ENCODE measurements at places on chromosomes 1 and 21.

- DNase-seq: peak; percentile 90
Observed at GRCh38 chr1:38029081-38029681, 16.6 kb downstream of the UTP11 start.

DNA sequence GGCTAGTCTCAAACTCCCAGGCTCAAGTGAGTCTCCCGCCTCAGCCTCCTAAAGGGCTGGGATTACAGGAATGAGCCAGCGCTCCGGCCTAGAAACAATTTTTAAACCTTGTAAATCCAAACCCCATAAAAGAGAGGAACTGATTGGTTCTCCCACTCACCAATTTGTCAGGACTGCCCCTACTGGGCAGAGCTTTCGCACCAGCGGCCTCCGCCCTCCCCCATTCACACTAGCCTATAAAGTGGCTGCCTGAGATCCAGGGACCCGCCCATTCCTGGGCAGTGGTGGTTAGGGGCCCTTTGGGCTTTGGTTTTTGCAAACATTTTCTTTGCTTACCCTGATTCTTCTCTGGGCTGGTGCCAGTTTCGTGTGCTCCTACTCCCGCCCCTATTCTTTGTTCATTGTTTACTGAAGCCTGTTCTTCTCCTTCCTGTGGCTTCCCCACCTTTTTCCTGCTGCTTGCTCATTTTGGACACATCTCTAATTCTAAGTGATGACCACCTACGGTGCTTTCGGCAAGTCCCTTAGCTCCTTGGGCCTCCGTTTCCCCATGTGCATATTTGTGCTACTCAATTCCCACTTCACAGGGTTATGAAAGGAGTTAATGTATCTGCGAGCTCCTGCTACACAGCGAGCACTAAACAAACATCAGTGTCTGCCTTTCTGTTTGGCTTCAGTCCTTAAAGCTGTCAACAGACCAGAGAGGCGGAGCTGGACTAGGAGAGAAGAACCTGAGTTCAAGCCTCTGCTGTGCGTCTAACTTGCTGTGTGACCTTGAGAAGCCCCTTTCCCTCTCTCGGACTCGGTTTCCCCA lies 39.8 kb upstream of the CLIC4 start:
- peak; percentile 90 for DNase-seq

DNA sequence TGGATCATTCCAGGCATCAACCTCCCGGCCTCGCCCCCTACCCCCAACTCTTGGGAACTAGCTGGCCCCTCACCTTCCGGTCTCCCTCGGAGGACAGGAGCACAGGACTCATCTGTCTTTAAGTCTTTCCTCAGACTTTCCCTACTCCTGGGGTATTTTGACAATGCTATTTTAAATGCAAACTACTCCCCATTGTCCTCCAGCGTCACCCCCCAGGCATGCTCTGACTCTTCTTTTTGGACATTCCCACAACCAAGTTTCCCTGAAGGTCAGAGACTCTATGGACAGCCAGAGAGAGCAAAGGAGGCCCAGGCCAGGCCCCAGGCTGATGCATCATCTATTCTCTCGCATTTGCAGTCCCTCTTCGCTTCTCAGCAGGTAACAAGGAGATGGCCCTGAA lies 424.3 kb downstream of the PCP4 start:
- no peak for DNase-seq

DNA sequence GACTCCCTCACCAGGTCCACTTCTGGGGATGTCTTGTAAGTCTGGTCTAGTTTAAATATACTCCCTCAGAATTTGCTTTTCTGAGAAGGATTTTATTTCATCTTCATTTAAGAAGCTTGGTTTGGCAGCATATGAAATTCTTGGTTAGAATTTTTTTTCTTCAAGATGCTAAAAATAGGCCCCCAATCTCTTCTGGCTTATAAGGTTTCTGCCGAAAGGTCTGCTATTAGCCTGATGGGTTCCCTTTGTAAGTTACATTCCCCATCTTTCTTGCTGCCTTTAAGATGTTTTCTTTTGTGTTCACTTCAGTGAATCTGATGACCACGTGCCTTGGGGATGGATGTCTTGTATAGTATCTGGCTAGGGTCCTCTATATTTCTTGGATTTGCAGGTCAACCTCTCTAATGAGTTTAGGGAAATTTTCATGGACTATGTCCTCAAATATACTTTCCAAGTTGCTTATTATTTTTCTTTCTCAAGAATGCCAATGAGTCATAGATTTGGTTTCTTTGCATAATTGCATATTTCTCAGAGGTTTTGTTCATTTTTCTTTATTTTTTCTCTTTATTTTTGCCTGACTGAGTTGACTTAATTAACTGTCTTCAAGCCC lies 19.4 kb downstream of the TCP10L start:
- no peak for DNase-seq

DNA sequence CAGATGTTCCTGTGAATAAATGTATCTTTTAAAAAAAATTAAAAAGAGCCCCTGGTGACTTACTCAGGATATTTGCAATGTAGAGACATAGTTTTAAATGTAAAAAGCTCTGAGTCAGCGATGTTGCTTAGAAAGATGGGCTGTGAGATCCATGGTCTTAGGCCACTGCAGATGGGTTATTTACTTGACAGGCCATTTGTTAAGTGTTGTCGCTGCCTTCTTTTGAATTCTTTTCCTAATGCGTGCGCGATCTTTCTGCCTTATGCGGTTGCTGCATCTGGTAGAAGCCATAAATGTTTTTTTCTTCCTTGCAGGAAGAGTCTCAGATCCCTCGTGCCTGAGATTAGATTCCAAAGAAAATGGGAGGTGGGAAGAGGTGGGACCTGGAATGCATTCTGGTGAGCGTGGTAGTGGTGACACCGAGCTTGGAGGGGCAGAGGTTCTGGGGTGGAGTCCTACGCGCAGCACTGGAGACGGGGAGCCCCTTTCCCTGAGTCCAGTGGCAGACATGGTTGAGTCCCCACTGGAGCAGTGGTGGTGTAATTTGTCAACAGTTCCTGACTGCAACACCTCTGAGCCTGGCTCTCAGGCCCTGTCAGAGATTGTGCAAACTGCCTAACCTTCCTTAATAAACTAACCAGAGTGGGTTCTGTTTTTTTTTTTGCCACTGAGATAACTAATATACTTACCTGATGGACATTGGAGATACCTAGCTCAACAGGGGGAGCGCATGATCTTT lies 197.2 kb downstream of the HHAT start:
- no peak for DNase-seq

- peak; percentile 57 for DNase-seq
Observed at GRCh38 chr1:156662005-156662799, 15.0 kb downstream of the NES start.

- DNase-seq: no peak
Observed at GRCh38 chr21:45330075-45330781, 42.5 kb upstream of the POFUT2 start.

DNA sequence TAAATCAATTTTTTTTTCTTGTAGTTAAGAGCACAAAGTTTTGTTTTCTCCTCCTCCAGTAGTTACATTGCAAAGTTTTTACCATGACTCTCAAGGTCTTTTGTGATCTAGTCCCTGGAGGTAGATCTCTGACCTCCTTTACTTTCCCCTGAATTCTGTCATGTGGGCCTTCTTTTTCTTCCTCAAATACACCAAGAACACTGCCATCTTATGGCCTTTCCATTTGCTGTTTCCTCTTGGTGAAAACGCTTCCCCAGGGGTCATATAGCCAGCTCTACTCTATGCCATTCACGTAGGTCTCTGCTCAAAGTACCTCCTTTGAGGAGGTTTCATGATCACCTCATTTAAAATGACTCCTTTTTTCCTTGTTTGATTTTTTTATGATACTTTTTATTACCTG lies 2.7 kb downstream of the DDX20 start:
- DNase-seq: peak; percentile 47

DNA sequence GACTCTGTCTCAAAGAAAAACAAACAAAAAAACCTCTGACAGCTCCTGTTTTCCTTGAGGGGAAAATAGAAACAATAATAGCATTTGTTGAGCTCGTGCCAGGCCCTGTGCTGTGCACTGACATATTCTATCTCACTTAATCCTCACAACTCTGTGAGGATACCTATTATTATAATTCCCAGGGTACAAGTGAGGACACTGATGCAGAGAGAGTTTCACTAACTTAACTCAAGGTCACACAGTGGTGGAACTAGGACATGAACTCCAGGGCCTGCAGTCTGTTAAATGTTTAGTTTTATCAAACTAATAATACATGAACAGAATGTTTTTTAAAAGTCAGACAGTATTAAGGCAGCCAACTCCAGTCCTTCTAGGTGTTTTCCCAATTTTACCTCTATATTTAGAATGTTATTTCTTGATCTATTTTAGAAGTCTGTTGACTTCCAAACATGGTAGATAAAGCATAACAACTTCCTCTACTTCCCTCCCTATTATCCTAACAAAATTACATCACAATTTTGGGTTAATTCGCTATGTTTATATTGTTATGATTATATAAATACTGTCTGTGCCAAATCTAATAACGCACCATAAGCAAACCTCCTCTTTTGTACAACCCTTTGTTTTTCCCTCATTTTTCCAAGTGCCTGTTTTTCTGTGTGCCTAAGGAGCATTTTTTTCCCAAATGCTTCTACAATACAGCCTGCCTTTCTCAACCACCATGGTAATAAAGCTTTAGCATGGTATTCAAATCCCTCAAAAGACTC lies 4.9 kb downstream of the FNDC5 start:
- DNase-seq: no peak

DNA sequence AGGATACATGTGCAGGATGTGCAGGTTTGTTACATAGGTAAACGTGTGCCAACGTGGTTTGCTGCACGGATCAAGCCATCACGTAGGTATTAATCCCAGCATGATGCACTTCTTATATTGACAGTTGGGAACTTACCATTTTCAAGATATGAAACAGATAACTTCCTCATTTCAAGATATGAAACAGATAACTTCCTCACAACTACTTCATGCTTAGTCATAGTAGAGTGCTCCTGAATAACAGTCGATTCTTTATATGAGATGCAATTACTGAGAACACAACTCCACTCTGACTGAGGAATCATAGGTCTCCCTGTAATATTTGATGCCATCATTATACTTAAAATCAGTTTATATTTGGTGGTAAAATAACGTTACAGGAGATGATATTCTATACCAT lies 1124.3 kb downstream of the AMY1C start:
- DNase-seq: no peak

DNA sequence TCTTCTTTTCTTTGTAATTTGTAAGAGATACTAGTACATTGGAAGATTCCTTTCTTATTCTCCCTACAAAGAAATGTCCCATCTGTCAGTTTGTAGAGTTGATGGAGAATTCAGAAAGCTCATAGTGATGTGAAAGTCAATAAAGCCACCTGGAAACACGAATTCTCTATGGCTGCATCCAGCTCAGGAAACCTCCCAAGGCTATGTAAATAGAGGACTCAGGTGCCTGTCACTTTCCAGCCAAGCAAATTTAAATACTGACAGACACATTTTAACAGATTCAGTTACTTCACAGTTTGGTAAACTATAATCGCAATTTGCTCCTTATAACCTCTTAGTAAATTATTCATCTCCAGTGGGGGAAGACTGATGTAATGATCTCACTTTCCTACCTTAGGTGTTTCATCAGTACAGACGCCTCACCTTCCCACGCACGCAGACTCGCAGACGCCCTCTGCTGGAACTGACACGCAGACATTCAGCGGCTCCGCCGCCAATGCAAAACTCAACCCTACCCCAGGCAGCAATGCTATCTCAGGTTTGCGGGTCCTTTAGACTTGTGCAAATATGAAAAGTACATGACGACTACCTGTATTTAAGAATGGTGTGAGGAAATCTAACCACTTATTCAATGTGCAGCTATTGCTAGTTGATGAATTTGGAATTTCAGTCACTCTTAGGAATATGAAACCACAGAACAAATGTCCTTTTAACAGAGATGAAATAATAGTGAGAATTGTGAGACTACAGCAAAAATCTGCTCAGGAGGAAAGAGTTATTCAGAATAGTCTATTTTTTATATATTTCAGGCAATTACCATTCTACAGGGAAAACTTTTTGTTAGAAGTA lies 60.6 kb downstream of the PTPRC start:
- DNase-seq: peak; percentile 70

DNA sequence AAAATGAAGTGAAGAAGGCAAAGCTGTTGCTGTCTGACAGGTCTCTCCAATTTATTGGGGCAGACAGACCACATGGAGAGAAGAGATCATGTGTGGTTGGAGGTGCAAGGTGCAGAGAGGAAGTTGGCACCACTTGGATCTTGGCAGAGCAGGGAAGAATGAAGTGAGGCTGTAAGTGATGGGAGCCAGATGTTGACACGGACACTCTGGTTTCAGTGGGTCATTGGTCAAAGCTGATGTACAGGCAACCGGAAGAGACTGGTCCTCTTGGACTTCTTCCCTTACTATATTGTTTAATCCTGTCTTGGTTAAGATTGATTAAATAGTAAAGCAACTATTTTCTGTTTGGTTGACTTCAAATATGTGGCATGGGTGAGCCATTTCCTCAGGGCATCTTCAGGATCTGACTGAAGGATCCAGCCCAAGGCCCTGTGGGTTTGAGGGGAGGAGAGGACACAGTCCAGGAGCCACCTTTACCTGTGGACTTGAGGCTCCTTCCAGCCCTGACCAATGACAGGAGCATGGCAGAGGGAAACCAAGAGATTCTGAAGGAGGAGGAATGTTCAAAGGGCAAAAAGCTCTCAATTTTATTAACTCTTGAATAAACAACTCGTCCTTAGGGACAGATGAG lies 49.4 kb downstream of the NENF start:
- no peak for DNase-seq

- DNase-seq: no peak
Observed at GRCh38 chr1:30414086-30414850, 309.1 kb downstream of the MATN1 start.

DNA sequence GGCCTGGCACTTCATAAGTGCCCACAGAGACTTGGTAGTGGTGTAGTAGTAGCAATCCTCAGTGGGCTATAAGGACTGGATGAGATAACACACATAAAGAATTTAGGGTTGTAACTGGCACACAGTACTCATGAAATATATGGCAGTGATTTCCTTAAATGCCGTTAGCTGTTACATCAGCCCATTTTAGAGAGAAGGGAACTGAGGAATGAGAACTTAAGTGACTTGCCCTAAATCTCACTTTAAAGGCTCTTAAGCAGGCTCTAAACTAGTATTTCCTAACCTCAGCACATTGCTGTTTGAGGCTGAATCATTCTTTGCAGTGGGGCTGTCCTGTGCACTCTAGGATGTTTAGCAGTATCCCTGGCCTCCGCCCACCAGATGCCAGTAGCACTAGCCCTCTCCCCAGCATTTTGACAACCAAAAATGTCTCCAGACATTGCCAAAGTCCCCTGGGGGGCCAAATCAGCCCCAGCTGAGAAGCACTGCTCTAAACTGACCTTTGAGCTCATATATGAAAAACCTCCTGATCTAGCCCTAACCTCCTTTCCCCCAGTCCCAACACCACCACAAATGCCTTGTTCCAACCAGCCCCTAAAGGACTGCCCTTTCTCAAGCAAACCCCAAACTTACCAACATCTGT lies 11.6 kb downstream of the CAMK2N1 start:
- no peak for DNase-seq

GRCh38 chr1:56644064-56644918 lies 823 bp upstream of the PRKAA2 start:
- DNase-seq: peak; percentile 66

- no peak for DNase-seq
Observed at GRCh38 chr1:27471477-27471876, 18.5 kb downstream of the WASF2 start.

GRCh38 chr1:18936814-18937481 lies 19.5 kb downstream of the IFFO2 start:
- DNase-seq: no peak

GRCh38 chr21:39637971-39638240 lies 25.2 kb downstream of the B3GALT5 start:
- DNase-seq: no peak

GRCh38 chr1:223667484-223668182 lies 2.1 kb upstream of the CAPN8 start:
- no peak for DNase-seq

GRCh38 chr1:75797273-75797588 lies 549 bp downstream of the MSH4 start:
- no peak for DNase-seq

All from neural progenitor cell (in vitro differentiated cells).